ENCODE measurements at places on chromosomes 6 and 20.

GRCh38 chr6:100259865-100260264 lies 204.9 kb downstream of the SIM1 start:
- no peak for DNase-seq

- no peak for DNase-seq
These were observed 21.2 kb downstream of the TGM2 start for GRCh38 chr20:38143646-38144554.

DNA sequence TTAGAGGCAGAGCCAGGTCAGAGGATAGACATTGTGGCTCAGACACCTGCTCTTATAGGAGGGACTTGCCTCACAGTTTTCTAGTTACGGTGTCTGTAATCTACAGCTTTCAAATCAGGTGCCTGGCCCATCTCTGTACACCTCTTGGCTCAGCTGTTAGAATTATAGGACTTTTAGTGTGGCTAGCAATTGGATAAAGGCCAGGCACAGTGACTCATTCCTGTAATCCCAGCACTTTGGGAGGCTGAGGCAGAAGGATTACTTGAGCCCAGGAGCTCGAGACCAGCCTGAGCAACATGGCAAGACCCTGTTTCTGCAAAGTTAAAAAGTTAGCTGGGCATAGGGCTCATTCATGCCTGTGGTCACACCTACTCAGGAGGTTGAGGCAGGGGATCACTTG lies 20.0 kb downstream of the BRPF3 start:
- no peak for DNase-seq

DNA sequence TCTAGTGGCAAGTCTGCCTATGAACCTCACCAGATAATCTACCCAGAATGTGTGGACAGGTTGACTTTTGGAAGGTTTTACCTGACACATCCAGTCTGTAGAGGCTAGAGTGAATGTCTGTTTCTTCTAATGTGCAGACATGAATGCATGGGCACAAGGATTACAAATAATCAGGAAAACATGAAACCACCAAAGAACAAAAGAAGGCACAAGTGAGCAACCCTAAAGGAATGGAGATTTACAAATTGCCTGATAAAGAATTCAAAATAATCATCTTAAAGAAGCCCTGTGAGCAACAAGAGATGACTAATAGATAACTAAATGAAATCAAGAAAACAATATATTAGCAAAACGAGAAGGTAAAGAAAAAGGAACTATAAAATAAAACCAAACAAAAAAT lies 876.1 kb upstream of the ADGRB3 start:
- DNase-seq, result no peak

- no peak for DNase-seq
These were observed 798.5 kb upstream of the EPHA7 start for GRCh38 chr6:94217836-94218235.

GRCh38 chr20:24158281-24158680 lies 169.7 kb upstream of the GGTLC1 start:
- no peak for DNase-seq

DNA sequence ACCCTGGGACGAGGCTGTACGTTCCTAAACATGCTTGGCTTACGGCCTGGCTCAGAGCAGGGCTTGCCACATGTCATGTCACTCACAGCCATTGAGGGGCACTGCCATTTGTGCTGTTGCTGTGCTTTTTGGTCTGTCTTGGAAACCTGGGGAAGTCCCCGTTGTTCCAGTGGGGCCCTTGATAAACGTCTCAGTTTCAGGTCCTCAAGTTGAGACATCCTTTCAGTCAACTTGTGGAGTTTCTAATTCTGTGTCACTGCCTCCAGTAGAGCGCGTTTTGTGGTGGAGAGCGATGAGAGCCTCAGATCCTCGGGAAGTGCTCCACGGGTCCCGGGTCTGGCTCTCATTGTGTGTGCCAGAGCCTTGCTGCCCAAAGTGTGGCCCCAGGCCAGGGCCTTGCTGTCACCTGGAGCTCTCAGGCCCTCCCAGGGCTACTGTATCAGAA lies 43.0 kb upstream of the CCR6 start:
- peak; percentile 74 for DNase-seq

- DNase-seq, result no peak
These were observed 40.6 kb downstream of the KCNS1 start for GRCh38 chr20:45060294-45060693.

- no peak for DNase-seq
These were observed 627.6 kb downstream of the HTR1B start for GRCh38 chr6:76835695-76836094.

GRCh38 chr20:49387581-49387939 lies 94.9 kb downstream of the KCNB1 start:
- no peak for DNase-seq

DNA sequence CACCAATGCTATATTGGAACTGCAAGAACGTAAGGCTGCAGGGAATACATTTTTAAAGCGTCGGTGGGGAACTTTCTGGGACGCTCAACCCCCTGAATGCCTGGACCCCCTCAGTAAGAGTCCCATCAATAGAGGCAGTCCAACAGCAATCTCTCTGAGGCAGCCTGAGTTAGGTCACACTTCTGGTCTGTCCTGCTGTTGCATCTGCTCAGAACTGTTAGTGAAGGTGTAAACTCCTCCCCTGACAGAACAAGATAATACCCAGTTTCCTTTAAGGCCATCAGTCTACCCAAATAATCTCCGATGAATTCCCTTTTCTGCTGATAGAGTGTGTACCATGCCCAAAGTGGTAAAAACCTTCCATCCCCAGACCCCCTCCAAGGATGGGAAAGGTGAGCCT lies 1.1 kb upstream of the RNGTT start:
- DNase-seq, result no peak

DNA sequence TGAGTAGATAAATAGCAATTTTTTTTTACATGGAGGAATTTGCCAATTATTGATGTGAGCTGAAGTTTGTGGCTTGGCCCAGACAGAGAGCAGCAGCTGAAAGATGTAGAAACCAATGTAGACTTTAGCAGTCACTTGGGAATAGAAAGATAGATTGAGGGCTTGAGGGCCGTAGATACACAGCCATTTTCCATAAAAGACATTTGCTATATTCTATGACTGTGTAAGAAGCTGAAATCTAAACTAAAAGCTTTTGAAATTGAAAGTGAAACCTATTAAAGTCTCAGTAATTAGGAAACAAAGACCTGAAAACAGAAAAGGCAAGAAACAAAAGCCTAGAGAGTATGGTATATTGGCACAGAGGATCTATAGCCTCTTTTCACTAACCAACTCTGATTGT lies 332.7 kb downstream of the CENPW start:
- no peak for DNase-seq

GRCh38 chr20:9300080-9300479 lies 214.3 kb upstream of the LAMP5 start:
- DNase-seq, result no peak

DNA sequence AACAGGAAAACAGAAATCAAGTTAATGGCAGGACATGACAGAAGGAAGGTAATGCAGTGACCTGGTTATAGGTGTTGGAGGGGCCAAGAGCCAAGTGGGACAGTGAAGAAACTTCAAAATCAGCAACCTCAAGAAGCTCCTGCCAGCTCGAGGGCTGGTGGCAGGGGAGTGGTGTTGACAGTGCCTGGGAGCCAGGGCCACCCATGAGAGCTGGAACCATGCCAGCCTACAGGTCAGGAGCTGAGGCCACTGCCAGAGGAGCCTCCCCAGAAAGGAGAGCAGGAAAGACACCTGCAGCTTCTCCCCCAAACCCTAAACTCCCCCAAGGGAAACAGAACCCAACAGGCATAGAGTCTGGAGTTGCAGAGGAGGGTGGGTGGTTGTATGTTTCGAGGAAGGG lies 262.1 kb downstream of the LRFN2 start:
- DNase-seq, result no peak

DNA sequence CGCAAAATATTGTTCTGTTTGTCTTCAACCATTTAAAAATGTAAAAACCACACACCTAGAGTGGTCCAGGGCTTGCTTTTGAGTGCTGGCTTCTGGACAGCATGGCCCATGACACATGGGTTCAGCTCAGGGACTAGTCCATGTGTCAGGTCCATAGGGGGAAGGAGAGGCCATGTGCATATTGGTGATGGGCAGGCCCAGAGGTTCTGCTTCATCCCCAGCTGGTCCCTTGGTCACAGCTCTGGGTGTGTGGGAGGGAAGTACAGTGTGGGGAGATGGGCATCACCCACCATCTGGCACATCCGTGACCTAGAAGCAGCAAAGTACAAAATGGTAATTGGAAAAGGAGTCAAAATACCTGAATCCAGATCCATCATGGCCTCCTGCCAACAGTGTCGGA lies 50.7 kb downstream of the STK35 start:
- DNase-seq, result no peak

GRCh38 chr6:166971271-166971670 lies 14.9 kb upstream of the RNASET2 start:
- no peak for DNase-seq

- DNase-seq, result no peak
These were observed 16.0 kb downstream of the UQCC2 start for GRCh38 chr6:33695451-33695887.
